ENCODE measurements at places on chromosomes 4 and X. TPM values are rescaled to one million over a fixed set of nuclear protein-coding genes. Genes with fewer than 3 reads are reported as not detected.

DNA sequence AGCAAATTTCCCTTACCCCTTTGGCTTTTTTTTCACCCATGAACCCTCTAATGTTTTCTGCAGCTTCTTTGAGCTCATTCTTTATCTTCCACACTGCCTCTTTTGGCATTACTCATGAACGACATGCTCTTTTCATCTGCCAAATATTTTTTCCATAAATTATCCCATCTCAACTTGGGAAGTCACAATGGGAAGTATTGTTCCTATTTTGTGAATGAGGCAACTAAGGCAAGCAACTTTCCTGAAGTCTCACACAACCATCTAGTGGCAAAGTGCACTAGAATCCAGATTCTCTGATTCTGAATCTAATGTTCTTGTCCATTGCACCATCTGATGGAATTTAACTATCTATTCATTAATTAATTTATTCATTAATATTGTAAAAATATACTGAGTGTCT is 625 bp downstream of the RTL9 start:
- no peak overlapping the region for H3K27ac ChIP-seq
- H3K27me3 ChIP-seq: no peaks in the 10 kb centered on the region
- no peak overlapping the region for H3K4me3 ChIP-seq
- no peaks in the 10 kb centered on the region for H3K36me3 ChIP-seq

GRCh38 chrX:26613956-26614355 is 398.0 kb downstream of the MAGEB5 start:
- DNase-seq: no peak
- no peaks in the 10 kb centered on the region for H3K36me3 ChIP-seq
- H3K4me3 ChIP-seq: no peak overlapping the region
- H3K27ac ChIP-seq: no peak overlapping the region

DNA sequence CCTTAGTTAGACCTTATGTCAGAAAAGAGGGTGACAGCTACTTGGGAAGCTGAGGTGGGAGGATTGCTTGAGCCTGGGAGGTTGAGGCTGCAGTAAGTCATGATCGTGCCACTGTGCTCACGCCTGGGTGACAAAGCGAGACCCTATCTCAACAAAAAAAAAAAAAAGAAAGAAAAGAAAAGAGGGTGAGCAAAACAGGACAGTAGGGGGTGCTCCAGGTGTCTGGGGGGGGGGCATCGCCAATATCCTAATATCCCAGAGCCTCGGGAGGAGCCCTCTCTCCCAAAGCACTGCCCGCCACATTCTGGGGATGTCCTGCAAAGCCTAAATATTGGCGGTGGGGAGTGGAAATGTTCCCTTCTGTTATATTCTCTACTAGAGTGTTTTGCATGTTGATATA is 120.9 kb upstream of the TBL1X start:
- H3K27me3 ChIP-seq: peaks cover 1% of the 10 kb centered on the region
- no peaks in the 10 kb centered on the region for H3K36me3 ChIP-seq
- H3K4me3 ChIP-seq: no peak overlapping the region
- H3K27ac ChIP-seq: no peak overlapping the region
- DNase-seq: no peak

Gene MSN
- 590 TPM for total RNA-seq

DNA sequence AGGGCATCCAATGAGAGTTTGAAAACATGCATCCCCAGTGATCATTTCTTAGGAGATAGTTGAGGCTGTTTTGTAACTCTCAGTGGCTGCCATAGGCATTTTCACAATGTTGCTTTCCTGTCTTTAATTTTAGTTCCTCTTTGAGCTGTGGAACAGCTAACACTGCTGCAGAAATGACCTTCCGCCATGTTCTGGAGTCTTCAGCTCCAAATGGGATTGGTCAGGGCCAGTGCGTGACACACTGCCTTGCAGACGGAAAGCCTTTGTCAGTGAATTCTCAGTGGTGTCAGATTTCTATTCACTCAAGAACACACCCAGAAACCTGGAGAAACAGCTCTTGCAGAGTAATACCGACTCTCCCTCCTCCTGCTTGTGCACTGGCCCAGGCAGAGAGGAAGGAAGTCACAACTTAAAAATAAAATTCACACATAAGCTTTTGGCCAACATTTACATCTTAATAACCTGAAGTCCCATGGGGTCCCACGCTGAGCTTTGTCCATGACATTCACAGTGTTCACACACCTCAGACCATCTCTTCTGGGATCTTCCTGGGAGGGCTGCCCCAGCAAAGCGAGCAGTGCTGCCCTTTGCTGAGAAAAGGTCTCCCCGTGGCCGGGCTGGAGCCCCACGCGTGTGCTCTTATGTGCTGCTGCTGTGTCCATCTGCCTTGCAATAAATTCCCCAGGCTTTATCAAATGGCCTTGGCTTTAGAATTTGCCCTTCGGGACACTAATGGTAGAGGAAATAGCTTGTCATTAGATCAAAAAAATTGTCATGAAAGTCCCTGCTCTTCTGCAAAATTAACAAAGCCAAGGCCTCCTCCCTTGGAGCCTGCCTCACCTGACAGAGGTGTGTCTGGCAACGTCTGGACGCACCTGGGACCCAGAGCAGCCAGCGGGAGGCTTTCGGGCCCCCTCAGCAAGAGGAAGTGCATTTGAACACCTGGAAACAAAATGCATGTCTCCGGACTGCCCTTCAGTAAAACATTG is 126.8 kb downstream of the IRF2 start:
- peaks cover 14% of the 10 kb centered on the region for H3K27me3 ChIP-seq
- H3K36me3 ChIP-seq: no peaks in the 10 kb centered on the region
- H3K4me1 ChIP-seq: peaks cover 42% of the 10 kb centered on the region
- H3K27ac ChIP-seq: peak overlapping the region; percentile 39

Gene YIPF7
- not detected for total RNA-seq

- no peak for DNase-seq
- H3K27me3 ChIP-seq: no peaks in the 10 kb centered on the region
These were observed 105.2 kb upstream of the HPGD start for GRCh38 chr4:174627473-174627872.

Gene FHIP1A
- total RNA-seq: 2.4 TPM

- no peaks in the 10 kb centered on the region for H3K36me3 ChIP-seq
- H3K4me3 ChIP-seq: no peak overlapping the region
- no peak for DNase-seq
- H3K4me1 ChIP-seq: peaks cover 19% of the 10 kb centered on the region
These were observed 12.1 kb upstream of the ARAP2 start for GRCh38 chr4:36256398-36256891.
